Naive thymus-derived CD4-positive, alpha-beta T cell (primary cell): ENCODE measurements at places on chromosomes 16 and 17. TPM values are rescaled to one million over a fixed set of nuclear protein-coding genes. Genes with fewer than 3 reads are reported as not detected.

ADGRG3 gene
- polyA plus RNA-seq: not detected

CCL16 gene
- polyA plus RNA-seq: not detected

C17orf50 gene
- 0.27 TPM for polyA plus RNA-seq

CCT6B gene
- polyA plus RNA-seq: 1.3 TPM

PRDM7 gene
- not detected for polyA plus RNA-seq

TAC4 gene
- polyA plus RNA-seq: not detected
